Stimulated activated naive CD4-positive, alpha-beta T cell (primary cell): ENCODE measurements at places on chromosomes 11 and 22.

- no peak for DNase-seq
These were observed 24.4 kb upstream of the FSHB start for GRCh38 chr11:30206249-30206996.

DNA sequence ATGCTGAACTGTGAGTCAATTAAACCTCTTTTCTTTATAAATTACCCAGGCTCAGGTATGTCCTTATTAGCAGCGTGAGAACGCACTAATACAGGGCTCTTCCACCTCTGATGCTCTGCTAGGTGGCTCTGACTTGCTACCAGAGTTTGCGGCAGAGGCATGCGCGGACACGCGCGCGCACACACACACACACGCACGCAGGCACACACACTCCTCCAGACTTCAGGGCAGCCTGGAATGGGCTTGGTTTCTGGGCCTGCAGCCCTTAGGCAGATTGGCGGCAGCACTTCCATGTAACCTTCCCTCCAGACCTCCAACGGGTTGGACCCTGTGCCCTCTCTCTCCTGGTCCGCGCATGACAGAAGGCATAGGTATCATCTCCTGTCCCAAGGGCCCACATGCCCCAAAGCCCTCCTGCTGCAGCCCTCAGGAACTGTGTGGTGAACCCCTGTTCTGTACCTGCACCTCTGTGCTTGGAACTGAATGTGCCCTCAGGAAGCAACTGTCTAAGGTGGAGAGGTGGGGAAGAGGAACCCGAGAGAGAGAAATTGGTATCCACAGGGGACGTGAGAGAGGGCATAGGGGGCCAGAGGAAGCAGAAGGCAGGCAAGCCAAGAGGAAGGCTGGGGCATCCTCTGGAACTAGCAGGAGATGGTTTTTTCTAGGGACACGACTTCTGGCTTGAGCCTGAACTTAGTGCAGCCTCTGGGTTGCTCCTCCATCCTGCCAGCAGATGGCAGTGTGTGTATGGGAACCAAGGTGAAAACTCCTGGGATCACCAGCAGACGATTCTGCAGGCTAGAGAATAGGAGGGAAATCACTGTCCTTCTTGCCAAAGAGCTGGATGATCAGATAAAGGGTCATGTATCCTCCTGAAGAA is 23.4 kb upstream of the RIC3 start:
- peak; percentile 10 for DNase-seq

DNA sequence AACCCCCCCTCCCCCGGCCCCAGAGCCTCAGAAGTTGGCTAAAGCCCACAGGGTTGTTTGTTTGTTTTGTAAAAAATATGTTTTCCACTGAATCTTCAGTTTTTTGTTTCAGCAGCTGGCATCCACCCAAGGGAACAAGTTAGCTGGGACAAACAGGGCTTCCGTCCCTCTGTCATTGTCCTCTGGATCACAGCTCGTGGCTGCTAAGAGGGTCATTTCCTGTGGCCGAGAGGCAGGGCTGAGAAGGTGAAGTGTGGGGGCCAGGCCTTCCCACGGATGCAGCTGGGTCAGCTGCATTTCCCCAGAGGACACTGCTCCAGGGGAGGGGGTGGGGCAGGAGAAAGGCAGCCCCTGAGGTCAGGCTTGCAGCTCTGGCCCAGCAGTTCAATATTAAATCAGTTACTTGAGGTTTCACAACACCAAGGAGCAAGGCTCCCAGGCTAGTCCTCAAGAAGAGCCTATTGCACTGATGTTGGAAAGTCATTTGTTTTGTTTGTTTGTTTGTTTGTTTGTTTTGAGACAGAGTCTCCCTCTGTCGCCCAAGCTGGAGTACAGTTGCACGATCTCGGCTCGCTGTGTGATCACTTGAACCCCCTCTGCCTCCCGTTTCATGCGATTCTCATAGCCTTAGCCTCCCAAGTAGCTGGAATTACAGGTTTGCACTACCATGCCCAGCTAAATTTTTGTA is 34.4 kb upstream of the SMTN start:
- no peak for DNase-seq

DNA sequence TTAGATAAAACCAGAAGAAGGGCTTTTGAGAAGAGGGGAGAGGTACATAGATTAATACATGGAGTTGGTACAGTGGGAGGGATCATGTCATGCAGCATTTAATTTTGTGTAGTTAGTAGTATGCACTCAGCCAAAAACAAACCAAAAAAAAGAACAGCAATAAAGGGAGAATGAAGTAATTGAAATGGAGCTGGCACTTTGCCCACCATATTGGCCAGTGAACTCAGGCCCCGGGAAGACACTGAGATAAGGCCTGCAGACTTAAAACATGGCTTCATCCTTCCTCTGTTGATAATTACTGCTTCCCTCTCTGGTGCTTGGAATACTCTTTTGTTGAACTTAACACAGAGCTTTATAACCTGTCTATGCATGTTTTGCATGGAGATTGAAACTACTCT is 3.1 kb downstream of the PANX1 start:
- DNase-seq = no peak

DNA sequence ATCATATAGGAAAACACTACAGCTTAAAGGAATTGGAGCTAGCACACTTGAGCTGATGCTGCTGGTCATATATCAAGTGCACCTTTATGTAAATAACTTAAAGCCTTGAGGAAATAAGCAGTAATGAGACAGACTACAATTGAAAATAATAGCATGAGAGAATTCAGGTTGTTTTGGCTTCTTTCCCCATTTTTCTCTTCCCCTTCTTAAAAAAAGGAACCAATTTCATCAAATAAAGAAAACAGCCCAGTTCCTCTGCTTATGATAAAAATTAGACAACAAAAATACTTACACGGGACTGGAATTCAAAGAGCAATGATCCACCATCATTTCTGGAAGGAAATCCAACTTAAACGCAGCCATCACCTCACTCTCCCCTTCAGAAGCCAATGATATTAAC is 50.2 kb upstream of the RAPSN start:
- DNase-seq = no peak

GRCh38 chr22:30575859-30576258 is 1.4 kb upstream of the GAL3ST1 start:
- DNase-seq = no peak

GRCh38 chr11:67307545-67308001 is 4.2 kb downstream of the SSH3 start:
- no peak for DNase-seq

- DNase-seq = no peak
These were observed 18.6 kb upstream of the OR56A3 start for GRCh38 chr11:5923427-5923776.

- DNase-seq = no peak
These were observed 86.1 kb downstream of the CLPB start for GRCh38 chr11:72348250-72348649.

- no peak for DNase-seq
These were observed 145.1 kb downstream of the SWAP70 start for GRCh38 chr11:9808943-9809342.

DNA sequence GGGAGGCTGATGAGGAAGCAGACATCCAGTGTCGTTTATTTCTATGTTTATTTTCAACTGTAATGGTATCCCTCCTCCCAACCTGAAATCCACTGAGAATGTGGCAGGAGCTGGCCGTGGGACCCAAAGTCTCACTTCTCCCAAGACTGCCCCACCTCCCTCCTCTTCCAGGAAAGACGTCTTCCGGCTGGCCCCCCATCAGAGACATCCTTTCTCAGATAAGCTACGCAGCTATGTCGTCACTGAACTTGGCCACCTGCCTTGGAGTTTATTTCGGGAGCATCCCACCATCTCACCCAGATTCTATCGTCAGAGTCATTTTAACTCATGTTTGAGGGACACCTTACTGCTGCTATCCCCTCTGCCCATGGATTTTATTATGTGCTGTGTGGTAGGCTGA is 13.9 kb downstream of the TMEM184B start:
- DNase-seq = no peak

DNA sequence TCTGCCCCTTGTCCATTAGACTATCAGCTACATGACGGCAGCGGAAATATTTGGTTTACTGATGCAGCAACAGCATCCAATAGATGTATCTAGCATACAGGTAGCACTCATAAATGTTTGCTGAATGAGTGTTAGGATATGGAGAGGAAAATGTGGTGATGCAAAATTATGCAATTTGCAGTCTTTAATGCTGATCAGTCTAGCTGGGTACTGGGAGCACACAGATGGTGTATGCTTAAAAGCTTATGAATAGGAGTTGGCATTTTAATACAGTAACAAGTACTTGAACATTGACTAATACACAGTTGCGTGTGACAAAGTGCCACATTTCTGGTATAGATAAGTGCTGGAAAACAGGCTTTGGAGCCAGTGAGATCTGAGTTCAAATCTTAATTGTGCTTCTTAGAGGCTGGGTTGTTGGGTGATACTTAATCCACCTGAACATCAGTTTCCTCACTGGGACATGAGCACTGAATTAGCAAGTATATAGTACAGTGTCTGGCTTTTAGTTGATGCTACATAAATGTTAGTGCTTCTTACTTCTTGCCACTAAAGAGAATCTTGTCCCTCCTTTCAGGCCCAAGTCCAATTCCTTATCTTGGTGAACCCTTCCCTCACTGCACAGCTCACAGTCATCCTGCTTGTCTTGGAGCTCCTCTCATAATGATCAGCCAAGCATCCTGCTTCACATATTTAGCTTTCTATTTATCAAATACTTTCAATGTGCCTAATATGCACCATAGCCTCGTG is 99.6 kb downstream of the TIMP3 start:
- no peak for DNase-seq
